ENCODE measurements at places on chromosomes 7 and 10.

GRCh38 chr7:13262929-13263530, 575.6 kb downstream of the ARL4A start:
- peak; percentile 43 for DNase-seq

- no peak for DNase-seq
Observed at GRCh38 chr7:91226411-91226810, 37.8 kb upstream of the FZD1 start.

DNA sequence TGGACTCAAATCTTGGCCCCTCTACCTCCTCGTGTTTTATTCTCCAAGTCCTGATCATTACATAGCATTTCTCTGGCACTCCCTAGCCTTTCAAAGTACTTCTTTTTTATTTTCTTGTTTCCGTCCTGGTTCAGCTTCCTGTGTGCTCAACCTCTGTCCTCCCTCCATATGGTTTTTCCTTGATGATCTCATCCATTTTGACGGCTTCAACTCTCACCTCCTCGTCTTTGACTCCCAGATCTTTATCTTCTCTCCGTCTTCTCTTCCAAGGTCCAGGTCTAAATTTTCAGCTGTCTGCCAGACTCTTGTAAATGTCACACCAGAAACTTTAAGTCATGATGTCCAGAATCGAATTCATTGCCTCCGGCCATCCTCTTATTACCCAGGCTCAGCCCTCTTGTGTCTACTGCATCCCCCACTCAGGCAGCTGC, 23.3 kb upstream of the GFRA1 start:
- no peak for DNase-seq

DNA sequence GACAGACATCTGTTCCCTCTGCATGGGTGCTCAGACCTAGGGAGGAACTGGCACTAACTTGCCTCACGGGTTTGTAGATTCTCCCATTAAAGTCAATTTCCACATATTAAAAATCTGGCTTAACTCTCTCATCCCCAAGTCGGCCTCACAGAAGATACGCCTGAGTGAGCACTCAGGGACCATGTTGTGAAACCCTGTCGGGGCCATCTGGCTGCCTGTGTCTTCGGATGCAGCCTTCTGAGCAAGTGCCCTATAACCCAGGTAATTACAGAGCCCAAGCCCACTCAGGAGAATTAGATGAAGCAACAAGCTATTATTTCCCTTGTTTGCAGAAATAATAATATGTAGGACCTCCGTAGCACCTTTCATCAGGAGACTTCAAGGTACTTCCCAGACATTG, 219.3 kb upstream of the GLI3 start:
- DNase-seq, result no peak

GRCh38 chr10:109022417-109023049, 900.8 kb downstream of the XPNPEP1 start:
- DNase-seq, result no peak

GRCh38 chr10:76763376-76763775, 874.2 kb downstream of the KCNMA1 start:
- DNase-seq, result no peak

- DNase-seq, result no peak
Observed at GRCh38 chr10:124271676-124272075, 147.0 kb downstream of the OAT start.

All from AG10803 (cell line).